Esophagus (tissue), 2 donors: ENCODE measurements at places on chromosomes 12 and 14. TPM values are rescaled to one million over a fixed set of nuclear protein-coding genes. Genes with fewer than 3 reads are reported as not detected.

Gene NPAS3
- 0.08 TPM for polyA plus RNA-seq

Gene MIA2
- 32.1 TPM for polyA plus RNA-seq

Gene HOXC4
- polyA plus RNA-seq, result 3.3 TPM

Gene ANKS1B
- polyA plus RNA-seq, result 1.0 TPM

Gene BMP4
- 3.8 TPM for polyA plus RNA-seq

Gene FAM90A1
- polyA plus RNA-seq, result 0.18 TPM

Gene ADAM21
- polyA plus RNA-seq, result 0.01 TPM
